ENCODE measurements at places on chromosomes 4 and X. TPM values are rescaled to one million over a fixed set of nuclear protein-coding genes. Genes with fewer than 3 reads are reported as not detected.

DNA sequence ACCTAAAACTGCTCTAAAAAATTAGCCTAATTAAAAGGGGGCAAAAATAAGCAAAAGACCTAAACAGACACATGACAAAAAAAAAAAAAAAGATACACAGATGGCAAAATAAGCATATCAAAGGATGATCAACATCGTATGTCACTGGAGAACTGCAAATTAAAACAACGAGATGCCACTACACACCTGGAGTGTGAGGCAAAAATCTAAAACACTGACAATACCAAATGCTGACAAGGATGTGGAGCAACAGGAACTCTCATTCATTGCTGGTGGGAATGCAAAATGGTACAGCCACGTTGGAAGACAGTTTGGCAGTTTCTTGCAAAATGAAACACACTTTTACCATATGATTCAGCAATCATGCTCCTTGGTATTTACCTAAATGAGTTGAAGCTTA, 64.2 kb downstream of the RWDD4 start:
- no peaks in the 10 kb centered on the region for H3K36me3 ChIP-seq
- H3K27me3 ChIP-seq, result no peaks in the 10 kb centered on the region
- no peak overlapping the region for H3K4me3 ChIP-seq
- H3K27ac ChIP-seq, result no peak overlapping the region

GRCh38 chrX:121103381-121103780, 56.0 kb downstream of the GLUD2 start:
- no peak overlapping the region for H3K4me3 ChIP-seq
- no peak overlapping the region for H3K27ac ChIP-seq
- DNase-seq, result no peak
- H3K36me3 ChIP-seq, result no peaks in the 10 kb centered on the region

GRCh38 chr4:184030036-184030435, 124.9 kb downstream of the STOX2 start:
- no peaks in the 10 kb centered on the region for H3K36me3 ChIP-seq
- H3K4me1 ChIP-seq, result no peaks in the 10 kb centered on the region
- no peak for DNase-seq
- H3K4me3 ChIP-seq, result no peak overlapping the region
- H3K27ac ChIP-seq, result no peak overlapping the region

GRCh38 chr4:103754844-103755243, 35.1 kb upstream of the TACR3 start:
- DNase-seq, result no peak
- no peak overlapping the region for H3K4me3 ChIP-seq
- no peaks in the 10 kb centered on the region for H3K27me3 ChIP-seq

DNA sequence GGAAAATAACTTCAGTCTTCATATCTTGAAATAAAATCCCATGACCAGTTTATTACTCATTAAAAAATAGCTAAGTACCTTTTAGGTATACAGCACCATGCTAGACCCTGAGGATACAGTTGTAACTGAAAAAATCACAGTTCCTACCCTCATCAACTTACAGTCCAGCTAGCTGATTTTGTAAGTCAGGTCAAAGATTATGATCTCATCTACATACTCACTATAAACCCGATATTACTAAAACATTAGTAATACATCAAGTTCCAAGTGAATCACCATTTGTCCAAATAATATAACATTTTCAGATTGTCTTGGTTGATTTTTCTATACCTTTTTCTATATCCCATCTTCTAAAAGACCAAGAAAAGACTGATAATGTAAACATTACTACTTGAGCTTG, 333.9 kb downstream of the INPP4B start:
- no peaks in the 10 kb centered on the region for H3K27me3 ChIP-seq
- H3K36me3 ChIP-seq, result no peaks in the 10 kb centered on the region
- no peak for DNase-seq
- no peak overlapping the region for H3K27ac ChIP-seq
- no peak overlapping the region for H3K4me3 ChIP-seq
- no peaks in the 10 kb centered on the region for H3K4me1 ChIP-seq

DNA sequence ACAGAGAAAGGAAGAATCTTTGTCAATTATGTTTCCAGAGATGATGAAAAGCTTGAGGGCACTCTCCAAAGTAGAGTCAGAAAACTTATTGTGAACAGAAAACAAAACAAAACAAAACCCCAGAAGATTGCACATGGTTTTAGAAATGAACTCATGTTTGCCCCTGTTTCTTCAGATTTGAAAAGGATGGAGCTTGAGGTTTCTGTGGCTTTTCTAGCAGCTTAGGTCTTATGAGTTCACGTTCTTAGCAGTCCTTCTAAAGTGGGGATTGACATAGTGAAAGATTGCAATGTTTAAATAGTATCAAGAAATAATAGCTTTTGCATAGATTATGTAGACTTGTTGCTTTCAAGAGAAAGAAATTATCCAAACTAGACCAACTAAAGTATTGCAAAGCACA, 421.8 kb downstream of the GBA3 start:
- DNase-seq, result no peak
- H3K27me3 ChIP-seq, result no peaks in the 10 kb centered on the region
- H3K36me3 ChIP-seq, result no peaks in the 10 kb centered on the region
- no peak overlapping the region for H3K4me3 ChIP-seq

DNA sequence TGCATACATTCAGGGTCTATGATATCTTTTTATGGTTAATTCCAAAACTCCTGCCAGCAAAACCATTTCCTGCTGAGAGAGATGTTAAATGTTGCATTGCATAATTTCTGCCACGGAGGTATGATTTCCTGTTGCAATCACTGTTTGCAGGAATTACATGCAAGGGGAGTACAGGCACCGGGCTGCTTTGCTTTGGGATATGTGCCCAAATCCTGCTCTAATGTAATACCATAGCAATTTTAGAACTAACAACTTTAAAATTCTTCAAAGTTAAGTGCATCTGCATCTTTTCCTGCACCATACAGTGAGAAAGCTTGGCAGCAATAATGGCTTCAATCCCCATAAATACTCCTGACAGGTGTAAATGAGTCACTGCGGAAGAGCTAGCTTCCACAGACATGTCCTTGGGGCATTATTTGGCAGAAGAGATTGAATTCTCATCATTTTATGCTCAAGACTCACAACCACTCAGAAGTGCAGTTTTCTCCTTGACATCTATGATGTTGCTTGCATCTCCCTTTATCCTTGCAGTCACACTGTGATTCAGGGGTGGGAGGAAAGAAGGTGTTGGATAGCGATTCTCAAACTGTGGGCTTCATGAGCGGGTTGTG, 29.6 kb downstream of the TRIM2 start:
- H3K36me3 ChIP-seq, result no peaks in the 10 kb centered on the region
- H3K4me3 ChIP-seq, result no peak overlapping the region
- H3K27ac ChIP-seq, result no peak overlapping the region
- no peaks in the 10 kb centered on the region for H3K4me1 ChIP-seq

The EFHC2 gene
- total RNA-seq, result 14.4 TPM

All from testis (tissue), 5 donors.